HTR-8/SVneo (cell line): ENCODE measurements at places on chromosomes 7 and 10.
A peak's percentile ranks its signal among the peaks of the same experiment; 100 is the strongest.

GRCh38 chr10:12973149-12973718 lies 28.3 kb downstream of the CCDC3 start:
- no peak for DNase-seq

DNA sequence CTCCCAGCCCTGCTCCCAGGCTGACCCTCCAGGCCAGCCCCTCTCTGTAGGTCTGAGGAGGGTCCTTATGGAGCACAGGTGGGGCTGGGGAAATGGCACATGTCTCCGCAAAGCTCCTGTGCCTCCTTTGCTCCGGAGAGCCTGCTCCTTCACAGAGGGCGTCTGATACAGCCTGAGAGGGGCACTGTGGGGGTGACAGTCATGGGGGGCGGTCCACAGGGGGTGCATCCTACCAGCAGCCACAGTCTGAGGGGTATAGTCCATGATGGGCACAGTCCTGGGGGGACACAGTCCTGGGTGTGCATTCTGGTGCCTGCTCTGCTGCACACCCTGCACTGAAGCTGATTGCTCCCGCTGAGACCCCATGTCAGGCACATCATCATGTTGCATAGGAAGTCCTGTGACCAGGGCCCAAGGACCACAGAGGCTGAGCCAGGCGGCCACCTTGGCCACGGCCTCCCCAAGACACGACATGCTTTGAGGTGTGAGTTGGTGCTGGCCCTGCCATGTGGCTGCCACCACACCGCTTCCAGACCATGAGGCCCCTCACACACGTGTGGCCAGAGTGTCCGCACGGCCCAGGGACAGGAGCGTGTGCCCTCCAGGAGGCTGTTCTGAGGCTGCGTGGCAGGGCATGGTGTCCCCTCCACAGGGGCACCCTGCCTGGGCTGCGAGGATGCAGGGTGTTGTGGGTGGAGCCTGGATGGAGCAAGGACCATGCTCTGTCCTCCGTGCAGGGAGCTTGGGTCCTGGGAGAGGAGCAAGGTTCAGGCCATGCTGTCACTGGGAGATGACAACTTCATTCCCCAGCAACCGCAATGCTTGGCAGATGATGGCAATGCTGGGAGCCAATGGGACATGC lies 59.2 kb downstream of the PWWP2B start:
- no peak for DNase-seq

GRCh38 chr10:110426294-110427181 lies 71.2 kb upstream of the DUSP5 start:
- no peak for DNase-seq

DNA sequence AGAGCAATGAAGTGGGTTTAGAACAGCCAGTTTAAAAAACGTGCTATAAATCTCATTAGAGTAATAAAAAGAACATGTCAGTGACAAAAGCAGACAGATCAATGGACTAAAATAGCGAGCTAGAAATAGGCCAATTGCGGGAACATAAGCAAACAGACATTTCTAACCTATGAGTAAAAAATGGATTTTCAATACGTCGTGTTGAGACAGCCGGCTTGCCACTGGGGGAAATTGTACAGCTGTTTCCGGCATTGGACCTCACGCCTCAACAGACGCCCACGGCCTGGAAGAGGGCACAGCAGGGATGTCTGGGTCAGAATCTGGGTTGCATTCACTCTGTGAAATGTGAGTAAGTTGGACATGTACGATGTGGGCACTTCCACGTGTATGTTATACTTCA lies 92.9 kb downstream of the SVOPL start:
- DNase-seq: no peak

DNA sequence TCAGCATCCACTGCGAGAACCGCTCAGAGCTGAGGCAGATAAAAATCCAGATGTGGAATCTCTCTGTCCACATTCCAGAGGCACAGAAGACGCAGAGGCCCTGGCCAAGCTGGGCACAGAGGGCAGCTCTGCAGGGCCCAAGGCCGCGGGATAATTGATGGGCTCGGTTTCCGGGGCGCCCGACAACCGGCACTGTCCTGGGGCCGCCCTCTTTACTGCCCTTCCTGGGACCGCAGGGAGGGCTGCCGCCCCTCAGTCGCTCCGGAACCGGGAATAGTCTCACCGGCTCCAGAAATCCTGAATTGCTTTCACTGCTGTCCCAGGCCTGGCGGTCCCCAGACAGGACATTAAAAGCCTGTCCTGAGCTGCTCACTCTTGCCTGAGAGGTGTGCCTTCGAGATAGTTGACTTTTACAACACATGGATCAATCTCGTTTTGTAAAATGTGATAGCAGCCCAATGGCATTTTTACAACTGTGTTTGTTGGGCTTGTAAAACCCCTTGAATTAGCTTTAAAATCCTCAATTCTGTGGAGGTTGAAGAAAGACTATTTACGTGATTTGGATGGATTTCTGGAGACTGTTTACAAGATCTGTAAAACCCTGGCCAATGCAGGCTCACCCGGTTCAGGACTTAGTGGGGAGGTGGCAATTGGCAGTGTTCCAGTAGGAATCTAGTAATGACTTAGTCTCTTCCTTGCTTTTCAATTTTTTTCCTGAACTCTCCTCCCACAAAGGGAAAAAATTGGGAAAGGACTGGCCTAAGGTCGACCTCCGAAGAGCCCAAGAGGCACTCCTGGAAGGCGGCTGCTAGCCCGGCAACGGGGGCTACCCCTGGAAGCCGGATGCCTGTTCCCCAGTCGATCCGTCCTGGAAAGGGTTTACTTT lies 1.4 kb upstream of the HOXA6 start:
- no peak for DNase-seq

GRCh38 chr7:142854372-142855113 lies at the start of gene EPHB6:
TSS of gene EPHB6 (plus strand) at chr7:142855076. CDS start at chr7:142863228, 8,152 bp downstream.
- DNase-seq: peak; percentile 32

DNA sequence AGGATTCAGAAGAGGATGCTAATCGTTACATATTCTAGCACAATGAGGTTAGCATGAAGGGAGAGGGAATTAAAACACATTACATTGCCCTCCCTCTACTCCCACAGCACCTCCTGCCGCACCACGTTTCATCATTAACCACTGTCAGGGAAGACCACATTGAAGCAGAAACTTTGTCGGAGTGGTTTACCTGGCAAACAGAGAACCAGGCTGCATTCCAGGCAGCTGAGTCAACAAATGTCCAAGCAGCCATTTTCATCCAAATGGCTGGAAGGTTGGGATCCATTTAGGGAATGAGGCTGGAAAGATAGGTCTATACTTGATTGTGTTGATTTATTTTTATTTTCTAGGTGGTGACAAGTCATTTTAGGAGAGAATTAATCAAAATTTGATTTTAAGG lies 273.6 kb downstream of the DYNC1I1 start:
- no peak for DNase-seq

DNA sequence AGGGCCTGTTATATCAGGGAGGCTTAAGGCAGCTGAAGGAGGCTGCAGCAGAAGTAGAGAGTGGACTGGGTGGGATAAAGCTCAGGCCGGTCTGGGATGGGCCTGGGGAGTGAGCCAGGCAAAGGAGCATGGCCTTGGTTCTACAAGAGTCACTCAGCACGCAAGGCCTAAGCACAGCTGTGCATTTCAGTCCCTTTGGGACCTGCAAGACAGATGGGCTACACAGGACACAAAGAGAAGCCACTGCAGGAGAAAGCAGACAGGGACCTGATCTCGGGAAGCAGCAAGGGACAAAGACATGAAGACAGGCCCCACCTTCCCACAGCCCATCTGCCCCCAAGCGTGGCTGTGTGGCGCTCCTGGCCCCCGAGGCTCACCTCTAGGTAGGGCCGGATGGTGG lies 29.4 kb downstream of the RRP12 start:
- no peak for DNase-seq

DNA sequence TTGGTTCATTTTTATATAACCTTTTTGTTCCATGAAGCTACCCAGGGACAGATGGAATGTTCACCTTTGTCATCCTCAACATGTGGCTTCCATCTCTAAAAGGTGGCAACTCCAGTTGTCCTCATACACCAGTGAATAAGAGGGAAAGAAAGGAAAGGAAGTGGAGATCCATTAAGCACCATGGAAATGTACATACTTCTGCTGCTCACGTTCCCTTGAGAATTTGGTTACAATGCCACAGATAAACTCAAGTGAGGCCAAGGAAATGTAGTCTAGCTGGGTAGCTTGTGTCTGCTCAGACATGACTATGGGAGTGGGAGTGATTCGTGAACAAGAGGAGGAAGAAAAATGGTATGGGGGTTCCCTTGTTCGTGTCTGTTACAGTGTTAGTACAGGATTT lies 237.1 kb upstream of the FAM3C start:
- DNase-seq: no peak

DNA sequence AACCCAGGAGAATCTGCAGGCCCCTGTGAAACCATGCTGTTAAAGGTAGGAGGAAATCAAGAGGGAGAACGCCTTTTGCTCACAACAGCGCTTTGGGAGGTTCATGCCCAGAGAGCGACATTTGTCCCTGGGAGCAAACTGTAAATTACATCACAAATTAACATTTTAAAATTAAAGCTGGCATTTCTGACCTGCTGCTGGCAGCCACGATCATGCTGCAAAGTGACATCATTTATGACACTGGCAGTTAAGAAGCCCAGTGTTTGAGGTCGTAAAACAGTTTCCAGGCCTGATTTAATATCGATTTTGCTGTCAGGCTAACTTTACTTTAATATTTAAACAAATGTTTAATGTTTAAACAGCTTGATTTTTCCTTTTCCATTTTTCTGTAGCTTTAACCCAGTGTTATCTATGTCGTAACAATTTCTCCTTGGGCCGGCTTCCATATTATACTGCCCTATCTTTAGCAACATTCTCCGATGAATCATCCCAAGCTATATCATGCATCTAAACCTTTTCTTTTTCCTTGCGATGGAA lies 86.5 kb upstream of the NPVF start:
- DNase-seq: no peak

GRCh38 chr10:78178940-78179339 lies 145.3 kb downstream of the RPS24 start:
- DNase-seq: no peak

DNA sequence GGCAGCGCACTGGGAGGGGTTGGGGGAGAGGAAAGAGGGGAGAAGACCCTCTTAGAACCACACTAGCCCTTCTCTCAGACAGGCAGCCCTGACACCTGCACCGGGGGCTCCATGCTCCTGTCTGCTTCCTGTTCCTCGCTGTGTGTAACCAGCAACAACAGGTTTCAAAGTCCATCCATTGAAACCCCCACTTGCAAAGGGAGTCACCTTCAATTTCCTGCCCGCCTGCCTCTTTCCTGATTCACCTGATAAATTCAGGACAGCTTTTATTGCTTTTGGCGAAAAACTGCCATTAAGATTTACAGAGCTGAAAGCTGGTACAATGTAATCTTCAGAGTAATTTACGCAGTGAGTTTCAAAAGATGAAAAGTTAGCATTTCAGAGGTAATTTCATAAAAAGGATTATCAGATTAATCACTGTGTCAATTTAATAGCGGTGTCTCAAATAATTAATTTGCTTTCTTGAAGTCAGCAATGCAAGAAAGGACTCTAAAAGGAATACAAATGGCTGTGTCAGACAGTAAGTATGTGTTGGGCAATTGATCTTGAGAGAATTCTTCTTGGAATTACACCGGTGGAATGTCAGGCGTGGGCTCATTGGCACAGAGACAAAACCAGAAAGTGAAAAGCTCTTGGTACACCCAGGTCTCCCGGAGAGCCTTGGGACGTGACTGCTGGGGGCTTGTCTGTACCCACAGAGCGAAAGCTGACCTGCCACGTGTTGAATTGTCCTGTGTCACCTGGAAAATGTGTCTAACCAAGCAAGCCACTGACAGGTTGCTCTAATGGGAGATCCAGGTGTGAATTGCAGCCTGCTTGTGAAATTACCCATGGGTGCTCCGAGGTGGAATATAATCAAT lies 60.7 kb downstream of the TMEM209 start:
- DNase-seq: peak; percentile 29
